ENCODE measurements at places on chromosomes 16 and 17.
A peak's percentile ranks its signal among the peaks of the same experiment; 100 is the strongest.

DNA sequence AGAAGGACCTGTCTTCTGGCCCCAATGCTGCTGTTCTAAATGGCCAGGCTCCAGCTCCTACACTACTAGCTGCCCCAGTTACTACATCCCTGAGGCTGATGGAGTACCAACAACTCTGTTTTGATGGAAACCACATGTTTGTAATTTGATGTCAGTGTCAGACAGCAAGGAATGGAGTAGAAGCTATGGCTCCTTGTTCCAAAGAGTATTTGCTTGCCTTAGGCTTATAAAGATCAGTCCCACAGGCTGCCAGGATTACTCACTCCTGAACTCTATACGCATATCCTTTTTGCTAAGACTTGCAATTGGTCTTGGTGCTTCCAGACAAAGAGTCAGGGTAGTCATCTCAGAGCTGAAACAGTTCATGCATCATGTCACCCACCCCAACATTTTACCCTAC lies 139.6 kb downstream of the HS3ST3A1 start:
- no peaks in the 10 kb centered on the region for H3K4me1 ChIP-seq
- no peaks in the 10 kb centered on the region for H3K36me3 ChIP-seq
- no peak overlapping the region for H3K4me3 ChIP-seq

DNA sequence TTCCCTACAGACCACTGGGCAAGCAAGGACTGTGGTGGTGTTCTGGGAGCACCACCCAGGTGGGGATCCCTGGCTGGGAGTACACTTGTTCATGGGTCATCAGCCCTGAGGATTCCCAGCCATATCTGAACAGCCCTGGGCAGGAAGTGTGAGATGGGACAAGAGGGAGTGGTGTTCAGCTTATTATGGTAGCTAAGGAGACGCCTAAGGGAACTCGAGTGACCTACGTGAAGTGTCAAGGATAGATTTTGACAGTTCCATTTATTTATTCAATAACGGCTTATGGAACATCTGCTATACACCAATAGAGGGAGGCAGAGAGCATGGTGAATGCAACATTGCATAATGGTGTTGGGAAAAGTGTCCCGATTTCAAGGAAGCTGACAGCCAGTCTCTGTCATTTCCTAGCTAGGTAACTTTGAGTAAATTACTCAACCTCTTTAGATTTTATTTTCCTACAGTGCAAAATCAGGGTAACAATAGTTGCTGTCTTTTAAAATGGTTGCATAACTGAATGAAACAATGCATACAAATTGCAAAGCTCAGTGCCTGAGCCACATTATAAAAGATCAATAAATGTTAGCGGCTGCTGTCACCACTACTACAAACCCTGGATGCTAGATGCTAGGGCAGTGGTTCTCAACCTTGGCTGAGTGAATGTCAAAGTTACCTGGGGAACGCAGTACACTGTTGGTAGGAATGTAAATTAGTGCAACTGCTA lies 534.1 kb downstream of the GRIN2A start:
- peak; percentile 58 for DNase-seq
- H3K27me3 ChIP-seq, result no peaks in the 10 kb centered on the region
- H3K27ac ChIP-seq, result no peak overlapping the region
- H3K4me1 ChIP-seq, result no peaks in the 10 kb centered on the region
- no peak overlapping the region for H3K4me3 ChIP-seq

DNA sequence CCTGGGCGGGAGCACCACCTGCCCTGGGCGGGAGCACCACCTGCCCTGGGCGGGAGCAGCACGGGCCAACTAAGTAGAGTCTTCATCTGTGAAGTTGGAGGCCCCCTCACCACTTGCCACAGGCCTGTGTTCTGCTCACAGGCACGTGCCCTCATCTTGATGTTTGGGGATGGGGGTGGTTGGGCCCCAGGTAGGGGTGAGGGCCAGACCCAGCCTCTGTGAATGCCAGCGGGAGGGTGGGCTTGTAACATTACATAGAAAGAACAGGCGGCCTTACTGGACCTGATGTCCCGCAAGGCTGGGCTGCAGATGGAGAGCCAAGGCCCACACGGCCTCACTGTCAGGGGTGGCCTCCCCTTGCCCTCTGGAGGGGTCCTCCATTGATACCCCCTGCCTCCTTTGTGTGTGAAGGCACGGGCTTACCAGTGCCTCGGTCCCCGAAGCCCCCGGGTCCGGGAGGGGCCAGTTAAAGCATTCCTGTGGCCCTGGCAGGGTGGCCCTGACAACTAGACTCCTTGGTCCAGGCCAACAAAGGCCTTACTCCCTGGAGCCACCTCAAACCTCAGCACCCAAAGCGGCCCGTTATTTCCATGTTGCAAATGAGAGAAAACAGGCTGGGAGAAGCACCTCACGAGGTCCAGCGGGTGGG lies 1.1 kb upstream of the SLC16A3 start:
- no peaks in the 10 kb centered on the region for H3K4me1 ChIP-seq
- DNase-seq, result no peak
- H3K36me3 ChIP-seq, result no peaks in the 10 kb centered on the region
- H3K27me3 ChIP-seq, result peaks cover 3% of the 10 kb centered on the region

DNA sequence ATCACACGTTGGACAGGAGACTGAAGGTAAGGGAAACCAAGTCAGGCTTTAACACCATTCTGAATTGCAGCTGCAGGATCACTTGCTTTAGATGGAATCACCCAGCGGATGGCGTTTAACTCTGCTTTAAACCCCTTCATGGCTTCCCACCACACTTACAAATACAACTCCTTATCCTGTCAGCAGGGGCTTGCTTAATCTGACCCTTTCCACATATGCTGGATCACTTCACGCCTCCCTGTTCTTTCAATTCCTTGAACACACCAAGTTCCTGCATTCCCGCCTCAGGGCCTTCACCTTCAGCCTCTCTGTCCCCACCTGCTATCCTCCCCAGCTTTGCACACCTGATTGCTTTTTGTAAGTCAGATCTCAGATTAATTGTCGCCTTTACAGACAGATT lies 442.2 kb downstream of the MAF start:
- H3K4me3 ChIP-seq, result no peak overlapping the region
- no peak overlapping the region for H3K27ac ChIP-seq
- peak; percentile 88 for DNase-seq
- H3K27me3 ChIP-seq, result no peaks in the 10 kb centered on the region

- no peak for DNase-seq
- H3K27ac ChIP-seq, result no peak overlapping the region
- H3K4me3 ChIP-seq, result no peak overlapping the region
- no peaks in the 10 kb centered on the region for H3K36me3 ChIP-seq
These were observed 111.8 kb downstream of the SMG6 start for GRCh38 chr17:2191785-2192184.
